ENCODE measurements at places on chromosomes 3 and 15.

GRCh38 chr3:42708611-42709151 is 6.1 kb upstream of the HHATL start:
- DNase-seq, result no peak

- DNase-seq, result peak; percentile 45
Observed at GRCh38 chr15:96053781-96054428, 276.6 kb upstream of the NR2F2 start.

DNA sequence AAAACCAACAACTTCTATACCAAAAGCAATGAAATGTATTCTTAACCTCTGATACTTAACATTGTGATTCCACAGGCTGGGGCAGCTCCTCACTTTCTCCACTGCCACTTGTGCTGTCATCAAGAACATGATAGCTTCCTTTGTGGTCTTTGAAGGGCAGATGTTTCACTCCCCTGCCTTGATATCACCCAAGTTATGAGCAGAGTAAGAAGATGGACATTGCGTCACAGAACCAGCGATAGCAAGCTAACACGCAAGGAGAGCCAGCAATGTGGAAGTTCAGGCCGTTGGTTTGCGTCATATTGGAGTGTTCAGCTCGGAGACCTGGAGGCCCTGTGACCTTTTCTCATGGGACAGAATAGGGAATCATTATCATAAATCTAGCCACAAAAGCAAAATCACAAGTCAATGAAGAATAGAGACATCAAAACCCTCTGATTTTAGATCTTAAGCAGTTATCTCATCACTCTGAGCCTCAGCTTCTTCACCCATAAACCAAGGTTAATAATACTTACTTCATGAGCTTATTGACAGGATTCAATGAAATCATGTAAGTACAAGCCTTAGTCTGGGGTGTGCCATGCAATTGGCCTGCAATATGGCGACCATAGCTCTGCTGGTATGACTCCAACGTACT is 183.8 kb upstream of the THBS1 start:
- DNase-seq, result no peak

DNA sequence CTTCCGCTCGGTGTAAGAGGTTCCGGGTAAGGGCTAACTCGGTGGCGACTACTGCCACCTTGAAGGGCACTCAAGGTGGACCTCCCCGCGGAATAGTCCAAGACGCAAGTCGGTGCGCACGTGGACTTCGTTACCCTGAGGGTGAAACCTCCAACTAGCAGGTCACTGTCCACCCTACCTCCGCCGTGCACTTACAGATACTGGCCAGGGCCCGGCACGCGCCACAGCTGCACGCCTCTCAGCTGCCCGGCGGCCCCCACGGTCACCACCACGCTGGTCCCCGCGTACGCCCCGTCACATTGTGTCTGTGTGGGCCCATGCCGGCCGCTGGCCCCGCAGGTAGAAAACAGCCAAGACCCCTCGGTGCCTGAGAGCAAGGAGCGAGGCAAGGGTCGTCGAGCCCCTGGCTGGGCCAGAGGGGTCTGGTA is 1.1 kb downstream of the LTK start:
- no peak for DNase-seq

DNA sequence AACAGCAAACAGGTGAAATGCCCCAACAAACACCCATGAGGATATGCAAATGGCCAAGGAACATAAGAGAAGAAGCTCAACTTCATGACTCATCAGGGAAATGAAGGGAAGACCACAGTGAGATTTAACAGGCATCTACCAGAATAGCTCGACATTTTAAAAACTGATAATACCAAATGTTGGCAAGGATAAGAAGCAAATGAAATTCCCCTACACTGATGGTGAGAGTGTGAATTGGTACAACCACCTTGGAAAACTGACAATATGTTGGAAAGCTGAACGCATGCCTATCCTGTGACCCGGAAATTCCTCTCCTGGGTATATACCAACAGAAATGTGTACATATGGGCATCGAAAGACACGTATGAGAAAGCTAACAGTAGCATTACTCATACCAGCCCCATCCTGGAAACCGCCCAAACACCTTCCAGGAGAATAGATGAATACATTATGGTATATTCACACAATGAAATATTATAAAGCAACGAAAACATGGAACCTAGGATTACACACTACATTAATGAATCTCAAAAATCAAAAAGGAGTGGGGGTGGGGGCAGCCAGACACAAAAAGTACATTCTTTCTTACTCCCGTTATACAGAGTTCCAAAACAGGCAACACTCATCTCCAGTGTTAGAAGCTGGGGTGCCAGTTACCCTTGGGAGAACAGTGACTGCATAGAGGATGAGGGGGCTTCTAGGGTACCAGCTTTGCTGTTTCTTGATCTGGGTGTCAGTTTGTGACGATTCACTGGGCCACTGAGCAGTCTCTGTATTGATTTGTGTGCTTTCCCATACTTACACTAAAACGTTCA is 16.9 kb downstream of the RFTN1 start:
- no peak for DNase-seq

Data from H9 (cell line).